ENCODE measurements at places on chromosomes 11 and 22.

DNA sequence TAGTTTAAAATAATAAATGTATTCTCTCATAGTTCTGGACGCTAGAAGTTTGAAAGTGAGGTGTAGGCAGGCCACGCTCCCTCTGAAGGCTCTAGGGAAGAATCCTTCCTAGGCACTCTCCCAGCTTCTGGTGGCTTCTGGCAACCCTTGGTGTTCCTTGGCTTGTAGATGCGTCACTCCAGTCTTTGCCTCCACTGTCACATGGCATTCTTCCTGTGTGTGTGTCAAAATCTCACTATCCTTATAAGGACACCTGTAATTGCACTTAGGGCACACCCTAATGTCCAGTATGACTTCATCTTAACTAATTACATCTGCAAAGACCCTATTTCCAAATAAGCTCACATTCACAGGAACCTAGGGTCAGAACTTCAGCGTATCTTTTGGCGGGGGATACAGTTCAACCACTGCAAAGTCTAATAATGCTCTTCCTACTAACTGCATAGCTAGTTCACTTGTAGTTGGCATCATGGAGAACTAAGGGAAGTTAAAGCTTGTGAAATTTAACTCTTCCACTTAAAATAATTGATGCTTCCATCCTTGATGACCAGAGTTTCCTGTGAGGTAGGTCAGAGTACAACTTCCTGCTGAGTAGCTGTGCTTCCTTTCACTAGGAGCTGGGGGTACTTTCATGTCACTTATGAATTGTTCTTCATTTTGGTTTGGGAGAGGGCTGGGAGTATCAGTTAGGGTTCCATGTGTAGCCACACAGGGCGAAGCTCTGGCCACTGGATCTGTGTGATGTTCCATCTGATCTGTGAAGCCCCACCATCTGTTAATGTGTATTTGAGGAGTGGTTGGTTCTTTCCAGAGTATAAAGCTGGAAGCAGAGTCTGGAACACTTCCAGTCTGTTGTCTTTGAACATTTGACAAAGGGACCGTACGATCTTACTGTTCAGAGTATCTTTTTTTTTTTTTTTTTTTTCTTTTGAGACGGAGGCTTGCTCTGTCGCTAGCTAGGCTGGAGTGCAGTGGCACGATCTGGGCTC lies 10.5 kb downstream of the YWHAH start:
- DNase-seq, result no peak

GRCh38 chr22:38451864-38452263 lies 3.1 kb downstream of the KCNJ4 start:
- no peak for DNase-seq

- peak; percentile 38 for DNase-seq
Observed at GRCh38 chr22:19430890-19431541, 517 bp downstream of the HIRA start.

- DNase-seq, result no peak
Observed at GRCh38 chr11:120221115-120221752, 10.4 kb downstream of the OAF start.

GRCh38 chr22:22213231-22213630 lies 31.4 kb upstream of the VPREB1 start:
- DNase-seq, result no peak

DNA sequence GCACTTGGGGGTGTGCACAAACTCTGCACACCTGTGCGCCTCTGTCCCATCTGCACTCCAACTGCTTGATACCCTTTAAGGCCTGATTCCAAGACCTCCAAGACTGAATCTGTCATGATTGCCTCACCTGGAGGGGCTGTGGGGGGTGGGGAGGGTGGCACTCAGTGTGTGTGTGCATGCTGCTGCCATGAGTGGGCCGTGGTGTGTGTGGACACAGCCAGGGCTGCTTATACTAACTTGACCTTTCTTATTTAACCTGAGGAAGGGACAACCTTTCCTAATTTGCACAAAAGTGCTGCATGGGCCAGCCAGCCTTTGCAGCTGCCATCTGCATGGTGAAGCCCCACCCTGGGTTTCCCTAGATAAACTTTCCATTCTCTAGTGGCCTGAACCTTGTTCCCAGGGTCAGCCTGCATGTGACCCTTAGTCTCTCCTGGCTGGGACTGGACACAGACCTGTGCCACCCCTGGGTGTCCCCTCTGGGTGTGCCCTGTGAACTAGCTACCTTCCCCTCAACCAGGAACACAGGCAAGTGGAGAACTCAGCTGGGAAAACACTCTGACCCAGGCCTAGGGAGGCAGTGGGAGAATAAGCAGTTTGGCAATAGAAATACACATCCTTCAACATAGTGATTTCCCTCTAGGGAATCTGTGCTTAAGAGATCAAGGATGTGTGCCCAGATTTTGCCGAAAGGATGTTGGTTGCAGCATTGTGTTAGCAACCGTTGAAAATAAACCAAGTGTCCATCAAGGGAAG lies 45.4 kb upstream of the DKK3 start:
- no peak for DNase-seq

- peak; percentile 47 for DNase-seq
Observed at GRCh38 chr11:82718307-82718706, 15.4 kb downstream of the FAM181B start.

GRCh38 chr11:124842305-124842704 lies 22.9 kb upstream of the ROBO3 start:
- no peak for DNase-seq

DNA sequence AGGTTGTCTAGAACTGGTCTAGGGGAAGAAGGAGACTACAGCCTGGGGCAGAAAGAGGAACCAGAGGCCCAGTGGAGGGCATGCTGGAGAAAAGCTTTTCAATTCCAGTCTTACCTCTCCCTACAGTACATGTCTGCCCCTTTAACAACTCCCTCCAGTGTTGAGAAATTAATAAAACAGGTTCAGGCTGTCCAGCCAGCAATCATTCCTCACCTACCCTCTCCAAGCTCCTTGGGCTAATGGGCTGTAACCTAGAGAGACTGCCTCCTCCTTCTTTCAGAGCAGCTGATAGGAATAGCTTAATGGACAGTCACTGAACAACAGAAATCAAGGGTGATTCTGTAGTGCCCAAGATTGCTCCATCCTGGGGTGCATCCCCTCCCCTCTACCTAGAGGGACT lies 8.8 kb downstream of the SLC35F2 start:
- no peak for DNase-seq

GRCh38 chr11:15662285-15662684 lies 547.6 kb downstream of the INSC start:
- no peak for DNase-seq

GRCh38 chr22:22721681-22722354 lies 77.4 kb downstream of the GGTLC2 start:
- no peak for DNase-seq

- no peak for DNase-seq
Observed at GRCh38 chr11:73189315-73189714, 28.8 kb upstream of the P2RY2 start.

DNA sequence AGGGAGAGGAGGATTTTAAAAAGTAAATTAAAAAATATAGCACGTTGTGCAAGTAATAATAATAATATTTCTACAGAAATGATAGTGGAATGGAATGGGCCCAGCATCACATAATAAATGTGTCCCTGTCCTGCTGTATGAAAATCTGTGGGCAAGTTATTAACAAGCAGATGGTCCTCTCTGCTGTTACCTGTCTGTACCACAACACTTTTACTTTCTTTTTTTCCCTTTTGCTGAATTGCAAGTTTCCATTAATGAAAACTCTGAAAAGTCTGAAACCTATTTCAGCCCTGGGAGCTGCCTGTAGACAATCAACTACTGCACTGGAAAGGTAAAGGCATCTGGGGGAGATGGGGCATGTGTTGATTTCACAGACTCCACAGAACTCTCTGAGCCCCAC lies 937.1 kb downstream of the OPCML start:
- no peak for DNase-seq

DNA sequence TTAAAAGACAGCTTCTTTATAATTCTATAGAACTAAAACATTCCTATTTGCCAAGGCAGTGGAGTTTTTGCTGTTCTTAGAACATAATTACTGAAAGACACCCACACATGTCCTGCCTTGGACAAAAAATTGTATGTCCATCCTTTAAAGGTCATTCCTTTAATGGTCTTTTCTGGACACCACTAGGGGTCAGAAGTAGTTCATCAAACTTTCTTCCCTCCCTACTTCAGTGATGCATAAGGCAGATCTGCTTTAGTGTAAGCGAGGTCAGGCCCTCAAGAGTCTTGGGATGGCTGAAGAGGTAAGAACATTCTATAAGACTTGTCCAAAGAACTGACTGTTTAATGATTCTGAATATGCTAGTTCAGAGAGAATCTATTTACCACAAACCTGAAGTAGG lies 4.3 kb upstream of the OR51V1 start:
- peak; percentile 50 for DNase-seq

- DNase-seq, result no peak
Observed at GRCh38 chr11:118092907-118093571, 6.3 kb upstream of the SMIM35 start.

DNA sequence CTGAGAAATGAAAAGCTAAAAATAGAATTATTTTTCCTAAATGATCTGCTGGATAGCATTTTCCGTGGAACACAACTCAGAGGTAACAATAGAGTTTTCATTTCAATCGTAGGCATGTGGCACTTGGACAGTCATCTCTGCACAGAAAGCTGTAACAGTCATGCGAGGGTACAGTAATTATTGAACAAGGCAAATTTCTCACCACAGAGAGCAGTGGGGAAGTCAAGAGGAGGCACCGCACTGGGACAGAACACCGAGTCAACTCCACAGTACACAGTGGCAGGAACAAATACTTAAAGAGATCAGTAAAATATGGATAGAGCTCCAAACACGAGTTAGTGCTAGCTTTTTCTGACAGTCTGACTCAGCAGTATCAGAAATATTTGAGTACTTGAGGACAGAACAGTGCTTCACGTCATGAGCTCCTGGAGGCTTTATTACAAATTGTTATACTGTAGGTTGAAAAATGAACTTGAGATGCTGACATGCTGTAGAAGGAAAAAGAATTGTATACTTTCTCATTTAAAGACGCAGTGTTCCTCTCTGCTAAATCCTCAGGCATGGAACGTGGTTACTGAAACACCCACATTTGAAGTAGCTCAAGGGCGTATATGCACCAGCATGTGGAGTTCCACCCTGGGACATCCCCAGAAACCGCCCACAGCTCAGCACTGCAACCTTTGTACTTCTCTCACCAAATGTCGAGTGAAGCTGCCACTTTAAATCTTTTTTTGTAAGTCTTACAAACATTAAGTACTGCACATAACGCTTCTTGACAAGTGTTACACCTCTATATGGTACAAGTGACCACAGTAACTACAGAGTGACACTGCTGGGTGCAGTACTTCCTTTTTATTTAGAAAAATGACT lies 27.4 kb upstream of the YPEL1 start:
- DNase-seq, result no peak

GRCh38 chr11:111935317-111936039 lies 1.7 kb upstream of the DIXDC1 start:
- DNase-seq, result peak; percentile 8

DNA sequence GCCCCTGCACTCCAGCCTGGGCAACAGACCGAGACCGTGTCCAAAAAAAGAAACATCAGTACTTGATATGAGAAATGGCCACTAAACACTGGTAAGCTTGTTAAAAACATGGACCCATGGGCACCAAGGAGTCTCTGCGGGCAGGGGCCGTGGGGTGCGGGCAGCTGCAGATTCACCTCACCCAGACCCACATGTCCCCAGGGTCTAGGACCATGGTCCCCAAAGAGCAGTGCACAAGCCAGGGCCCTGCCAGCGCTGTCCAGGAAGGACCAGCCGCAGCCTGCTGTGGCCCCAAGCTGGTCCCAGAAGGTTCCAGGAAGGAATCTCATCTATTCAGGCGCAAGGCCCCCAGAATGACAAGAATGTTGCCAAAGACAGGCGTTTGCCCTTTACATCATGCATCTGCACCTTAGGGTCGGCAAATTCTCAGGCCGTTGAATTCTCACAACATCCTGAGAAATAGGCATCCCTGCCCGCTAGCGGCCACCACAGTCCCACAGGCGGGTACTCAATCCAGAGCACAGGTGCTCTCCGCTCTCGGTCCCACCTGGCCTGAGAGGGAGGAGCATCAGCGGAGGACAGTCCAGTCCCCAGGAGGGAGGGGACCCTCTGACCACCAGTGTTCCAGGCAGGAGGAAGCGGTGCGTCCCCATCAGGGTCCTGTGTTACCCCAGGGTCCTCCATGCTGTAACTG lies 9.5 kb downstream of the YPEL1 start:
- DNase-seq, result no peak

DNA sequence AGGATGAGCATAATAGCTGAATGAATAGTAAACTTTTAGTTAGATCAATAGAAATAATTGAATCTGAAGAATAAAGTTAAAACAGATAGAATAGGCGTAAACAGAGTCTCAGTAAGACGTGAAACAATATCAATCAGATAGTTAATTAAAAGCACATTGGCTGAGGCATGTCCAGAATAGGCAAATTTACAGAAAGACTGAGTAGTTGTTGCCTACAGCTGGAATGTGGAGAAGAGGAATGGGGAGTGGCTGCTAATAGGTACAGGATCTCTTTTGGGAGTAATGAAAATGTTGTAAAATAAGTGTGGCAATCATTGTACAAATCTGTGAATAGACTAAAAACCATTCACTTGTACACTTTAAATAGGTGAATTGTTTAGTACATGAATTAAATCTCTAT lies 36.3 kb upstream of the ME3 start:
- no peak for DNase-seq

- peak; percentile 85 for DNase-seq
Observed at GRCh38 chr11:9757809-9758636, 94.1 kb downstream of the SWAP70 start.

DNA sequence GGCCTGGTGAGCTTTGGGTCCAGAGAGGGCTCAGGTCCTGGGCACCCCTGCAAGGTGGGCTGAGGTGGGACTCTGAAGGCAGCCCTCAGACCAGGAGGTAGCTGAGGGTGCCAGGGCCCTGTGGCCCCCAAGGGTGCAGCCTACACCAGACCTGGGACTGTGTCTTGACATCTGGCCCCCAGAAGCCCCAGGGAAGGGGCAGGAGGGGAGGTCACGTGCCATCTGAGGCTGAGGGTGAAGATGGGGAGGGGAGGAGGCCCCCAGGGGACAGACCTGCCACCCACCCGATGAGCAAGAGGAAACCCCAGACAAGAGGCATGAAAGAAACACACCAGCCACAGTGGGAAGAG lies 520.2 kb downstream of the BRD1 start:
- DNase-seq, result no peak

- no peak for DNase-seq
Observed at GRCh38 chr22:19527321-19527721, 3.1 kb upstream of the CLDN5 start.

DNA sequence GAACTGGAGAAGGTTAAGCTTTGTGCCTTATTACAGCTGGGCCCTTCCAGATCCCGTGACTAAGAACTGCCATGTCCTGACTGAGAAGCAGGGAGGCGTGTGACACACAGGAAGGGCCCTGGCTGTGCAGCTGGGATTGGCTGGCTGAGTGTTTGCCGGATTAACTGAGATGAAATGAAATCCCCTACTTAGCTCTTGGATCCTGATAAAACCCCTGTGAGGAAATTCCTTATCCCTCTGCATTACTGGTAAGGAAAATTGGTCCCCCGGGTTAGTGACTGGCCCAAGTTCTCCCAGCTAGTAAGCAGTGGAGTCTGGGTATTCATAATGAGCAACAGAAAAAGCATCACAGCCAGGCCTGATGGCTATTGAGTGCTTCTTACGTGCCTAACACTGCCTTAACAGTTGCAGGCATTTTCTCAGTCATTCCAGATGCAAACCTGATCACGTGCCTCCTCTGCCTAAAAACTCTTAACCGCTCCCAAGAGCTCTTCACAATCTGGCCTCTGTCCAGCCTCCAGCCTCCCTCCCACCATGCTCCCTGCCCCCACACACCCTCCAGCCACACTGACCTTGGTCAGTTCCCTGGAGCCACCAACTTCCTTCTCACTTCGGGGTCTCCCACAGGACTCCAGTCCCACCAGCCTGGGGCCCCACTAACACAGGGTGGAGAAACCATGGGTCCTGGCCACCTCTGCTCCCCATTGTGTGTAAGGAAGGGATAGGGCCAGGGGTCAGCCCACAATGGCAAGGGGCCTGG lies 37.8 kb downstream of the ARRB1 start:
- no peak for DNase-seq

All from LoVo (cell line).